ENCODE measurements at places on chromosomes 12 and 14.
A peak's percentile ranks its signal among the peaks of the same experiment; 100 is the strongest.

DNA sequence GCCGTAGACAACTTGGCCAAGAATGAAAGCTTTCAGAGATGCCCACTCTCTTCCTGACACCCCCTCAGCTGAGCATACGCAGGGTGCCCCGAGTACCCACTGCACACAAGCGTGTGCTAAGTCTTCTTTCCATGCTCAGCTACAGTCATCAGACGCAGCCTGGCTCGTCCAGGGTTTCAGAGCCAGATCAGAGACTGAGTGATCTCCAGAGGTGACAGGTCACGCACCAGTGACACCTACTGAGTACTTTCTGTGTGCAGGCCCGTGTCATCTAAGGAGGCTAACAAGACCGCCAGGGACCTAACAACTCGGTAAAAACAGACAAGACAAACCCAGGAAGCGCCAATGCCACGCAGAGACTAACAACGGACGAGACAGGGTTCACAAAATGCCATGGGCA, 25.1 kb downstream of the STX2 start:
- DNase-seq: no peak

DNA sequence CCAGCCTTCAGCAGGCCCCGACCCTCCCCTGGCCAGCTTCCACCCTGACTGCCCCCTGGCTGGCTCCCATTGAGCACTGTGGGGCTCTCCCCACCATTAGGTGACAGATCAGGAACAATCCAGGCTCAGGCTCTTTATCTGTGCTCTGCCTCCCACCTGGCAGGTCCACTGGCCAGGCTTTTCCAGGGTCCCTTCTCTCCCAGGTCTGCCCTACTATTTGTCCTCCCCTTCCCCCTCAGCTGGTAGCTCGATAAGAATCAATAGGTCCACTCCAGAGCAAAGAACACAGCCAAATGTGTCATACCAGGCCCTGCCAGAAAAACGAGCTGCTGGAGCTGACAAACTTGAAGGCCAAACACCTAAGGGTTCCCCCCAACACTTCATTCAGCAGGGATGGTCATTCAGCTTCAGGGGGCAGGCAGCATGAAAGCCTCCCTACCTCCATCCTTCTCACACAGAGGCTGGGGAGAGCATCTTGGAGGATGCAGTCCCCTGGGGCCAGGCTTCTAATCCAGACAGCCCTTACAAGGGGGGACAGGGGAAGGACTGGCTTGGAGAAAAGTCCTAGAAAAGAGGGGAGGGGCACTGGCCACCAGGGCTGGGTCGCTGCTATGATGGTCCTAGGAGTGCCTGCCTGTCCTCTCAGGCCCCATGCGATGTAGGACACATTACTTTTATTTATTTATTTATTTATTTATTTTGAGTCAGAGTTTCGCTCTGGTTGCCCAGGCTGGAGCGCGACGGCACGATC, 1.9 kb upstream of the KRT18 start:
- no peak for DNase-seq

DNA sequence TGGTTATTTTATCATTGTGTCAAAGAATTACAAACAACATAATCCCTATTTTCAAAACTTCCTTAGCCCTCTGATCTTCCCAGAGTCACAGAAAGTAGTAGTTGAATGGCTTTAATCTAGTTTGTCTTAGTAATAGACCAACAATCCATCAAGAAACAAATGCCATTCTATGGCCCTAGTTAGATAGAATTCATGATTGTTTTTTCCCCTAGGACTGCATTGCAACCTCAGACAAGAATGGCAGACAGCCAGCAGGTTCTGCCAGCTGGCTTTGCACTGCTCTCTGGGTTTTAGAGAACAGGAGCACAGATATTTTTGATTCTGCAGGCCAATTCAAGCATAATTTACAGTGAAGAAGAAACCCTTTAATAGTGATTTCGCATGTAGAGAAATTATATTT, 33.8 kb downstream of the SYT1 start:
- no peak for DNase-seq

DNA sequence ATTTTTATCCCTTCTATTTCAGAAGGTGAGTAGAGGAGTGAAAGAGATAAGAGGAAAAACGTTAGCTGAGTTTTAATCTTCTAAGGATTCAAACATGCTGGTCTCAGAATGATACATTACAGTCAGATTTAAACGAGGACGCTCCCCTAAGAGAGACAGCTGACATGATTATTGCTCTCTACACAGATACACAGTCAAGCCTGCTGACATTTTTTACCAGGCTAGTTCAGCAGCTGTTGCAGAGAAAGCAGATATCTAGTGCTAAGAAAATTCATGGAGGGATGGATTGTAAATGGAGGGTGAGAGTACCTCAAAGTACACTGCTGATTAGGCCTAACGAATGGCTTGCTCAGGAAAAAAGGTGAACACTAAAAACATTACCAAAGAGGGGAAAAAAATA, 31.9 kb upstream of the SOS2 start:
- DNase-seq: no peak

DNA sequence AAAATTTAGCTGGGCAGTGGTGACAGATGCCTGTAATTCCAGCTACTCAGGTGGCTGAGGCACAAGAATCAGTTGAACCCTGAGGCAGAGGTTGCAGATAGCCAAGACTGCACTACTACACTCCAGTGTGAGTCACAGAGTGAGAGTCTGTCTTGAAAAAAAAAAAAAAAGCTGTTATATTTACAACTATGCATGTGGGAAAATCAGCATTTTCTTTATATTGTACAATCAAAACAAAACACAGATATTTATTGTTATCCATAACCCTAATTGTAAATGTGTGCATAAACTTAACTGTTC, 12.5 kb downstream of the C1R start:
- DNase-seq: no peak

DNA sequence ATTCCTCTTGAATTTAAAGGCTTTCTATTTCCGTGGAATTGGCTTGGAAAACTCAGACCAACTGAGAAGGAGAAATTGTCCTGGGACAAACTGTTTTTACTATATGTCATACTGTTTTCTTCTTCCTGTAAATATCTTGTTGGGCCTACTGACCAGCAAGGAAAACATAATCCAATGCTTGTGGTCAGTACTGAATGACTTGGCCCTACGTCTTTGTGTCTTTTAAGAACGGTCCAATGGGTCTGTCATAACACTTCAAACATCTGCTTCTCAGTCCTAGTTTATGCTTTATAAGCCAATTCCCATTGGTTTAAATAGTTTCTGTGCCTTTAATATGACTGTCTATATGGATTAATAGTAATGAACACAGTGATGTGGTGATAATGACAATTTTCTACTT, 248.5 kb upstream of the DDHD1 start:
- no peak for DNase-seq

DNA sequence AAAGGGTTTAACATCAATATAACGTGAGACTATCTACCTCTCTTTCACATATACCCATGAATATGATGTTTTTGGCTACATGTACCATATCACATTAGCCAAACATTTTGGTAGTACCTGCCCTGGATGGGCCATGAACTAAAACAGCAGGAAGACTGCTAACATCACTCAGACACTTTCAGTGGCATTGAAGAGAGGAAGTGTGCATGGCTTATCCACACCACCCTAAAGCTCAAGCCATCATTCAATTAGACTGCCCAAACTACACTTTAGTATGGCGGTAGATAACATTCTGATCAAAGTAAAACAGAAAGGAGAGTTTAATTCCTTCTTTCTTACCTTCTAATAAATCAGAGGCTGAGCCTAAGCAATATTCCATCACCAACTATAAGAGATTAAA, 103.0 kb downstream of the PEBP1 start:
- no peak for DNase-seq

DNA sequence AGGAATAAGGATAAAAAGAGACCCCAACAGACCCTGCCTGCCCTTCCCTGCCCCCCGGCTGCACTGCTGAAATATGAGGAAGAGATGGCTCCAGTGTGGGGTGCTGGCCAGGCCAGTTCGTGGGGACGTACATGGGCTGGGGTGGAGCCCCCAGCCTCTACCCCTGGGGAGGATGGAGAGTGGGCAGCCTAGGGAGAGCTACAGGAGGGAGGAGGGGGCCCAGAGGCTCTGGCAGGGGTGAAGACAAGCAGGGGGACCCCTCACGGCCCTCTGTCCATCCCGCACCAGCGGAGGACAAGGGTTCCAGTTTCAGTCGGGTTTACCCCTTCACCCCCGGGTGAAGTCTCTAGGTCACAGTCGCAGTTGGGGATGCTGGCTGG, 11.0 kb upstream of the RPLP0 start:
- DNase-seq: no peak

- DNase-seq: peak; percentile 56
Observed at GRCh38 chr14:68791902-68792677, 777 bp downstream of the ZFP36L1 start.

Data from CD4-positive, alpha-beta T cell treated with Interleukin-6 for 4 hours (primary cell).